Activated T-helper 9 cell treated with anti-CD3 and anti-CD28 coated beads, Interleukin-2, amount 50 U/mL, for 16 hours (primary cell): ENCODE measurements at places on chromosomes 6 and 20.

DNA sequence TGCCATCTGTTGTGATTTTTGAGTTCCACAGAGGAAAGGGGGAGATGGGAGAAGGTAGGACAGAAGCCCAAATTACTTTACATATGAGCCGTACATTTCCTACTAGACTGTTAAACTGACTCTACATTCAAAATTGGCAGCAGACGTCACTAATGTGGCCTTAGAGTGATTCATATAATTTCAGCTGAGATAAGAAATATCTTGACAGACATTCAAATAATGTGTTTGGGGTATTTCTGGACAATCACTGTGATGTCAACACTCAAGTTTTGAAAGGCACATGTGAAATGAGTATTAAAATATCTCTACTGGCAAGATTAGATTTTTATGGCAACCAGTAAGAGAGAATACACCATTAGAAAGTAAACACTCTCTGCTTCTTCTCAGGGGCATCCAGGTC, 104.0 kb downstream of the MTFR2 start:
- no peak for DNase-seq

DNA sequence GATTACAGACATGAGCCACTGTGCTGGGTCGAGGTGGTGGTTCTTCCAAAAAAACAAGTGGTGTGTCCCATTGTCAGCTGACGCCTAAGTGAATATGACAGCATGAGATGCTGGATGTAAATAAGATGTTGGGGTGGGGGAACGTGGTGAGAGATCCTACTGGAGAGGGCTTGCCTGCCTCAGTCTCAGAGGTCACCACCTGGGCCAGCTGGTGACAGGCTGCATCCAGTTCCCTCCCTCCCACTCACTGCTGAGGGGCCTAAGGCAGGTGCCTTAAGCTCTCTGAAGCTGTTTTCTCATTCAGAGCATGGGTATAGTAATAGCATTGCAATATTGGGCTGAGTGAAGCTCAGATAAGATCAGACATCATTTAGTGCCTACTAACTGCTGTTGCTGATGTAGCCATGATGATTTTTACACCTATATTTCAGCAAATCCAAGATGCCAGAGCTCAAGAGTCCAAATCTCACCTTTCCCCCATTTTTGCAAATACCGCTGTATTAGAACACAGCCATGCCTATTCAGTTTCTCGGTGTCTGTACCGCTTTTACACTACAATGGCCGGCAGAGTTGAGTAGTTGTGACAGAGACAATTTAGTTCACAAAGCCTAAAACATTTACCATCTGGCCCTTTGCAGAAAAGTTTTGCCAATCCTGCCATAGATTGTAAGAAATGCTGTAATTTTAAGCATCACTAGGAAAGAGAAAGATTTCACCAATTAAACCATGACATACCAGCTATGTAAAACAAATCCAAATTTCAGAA, 171.3 kb downstream of the ANKRD60 start:
- DNase-seq = no peak

GRCh38 chr6:2109796-2110195, 135.6 kb downstream of the GMDS start:
- DNase-seq = no peak

- DNase-seq = no peak
Observed at GRCh38 chr6:4253604-4254231, 118.3 kb upstream of the ECI2 start.

- DNase-seq = no peak
Observed at GRCh38 chr6:142942805-142943227, 2.2 kb downstream of the HIVEP2 start.

GRCh38 chr20:60477958-60478357, 519.7 kb downstream of the CDH26 start:
- DNase-seq = no peak
